ENCODE measurements at places on chromosomes 4 and X.

GRCh38 chr4:144648042-144648441 lies 2.1 kb downstream of the HHIP start:
- DNase-seq, result no peak

- no peak for DNase-seq
These were observed 134.5 kb upstream of the RASGEF1B start for GRCh38 chr4:81606166-81606565.

- no peak for DNase-seq
These were observed 109.5 kb upstream of the MYOZ2 start for GRCh38 chr4:119025916-119026661.

DNA sequence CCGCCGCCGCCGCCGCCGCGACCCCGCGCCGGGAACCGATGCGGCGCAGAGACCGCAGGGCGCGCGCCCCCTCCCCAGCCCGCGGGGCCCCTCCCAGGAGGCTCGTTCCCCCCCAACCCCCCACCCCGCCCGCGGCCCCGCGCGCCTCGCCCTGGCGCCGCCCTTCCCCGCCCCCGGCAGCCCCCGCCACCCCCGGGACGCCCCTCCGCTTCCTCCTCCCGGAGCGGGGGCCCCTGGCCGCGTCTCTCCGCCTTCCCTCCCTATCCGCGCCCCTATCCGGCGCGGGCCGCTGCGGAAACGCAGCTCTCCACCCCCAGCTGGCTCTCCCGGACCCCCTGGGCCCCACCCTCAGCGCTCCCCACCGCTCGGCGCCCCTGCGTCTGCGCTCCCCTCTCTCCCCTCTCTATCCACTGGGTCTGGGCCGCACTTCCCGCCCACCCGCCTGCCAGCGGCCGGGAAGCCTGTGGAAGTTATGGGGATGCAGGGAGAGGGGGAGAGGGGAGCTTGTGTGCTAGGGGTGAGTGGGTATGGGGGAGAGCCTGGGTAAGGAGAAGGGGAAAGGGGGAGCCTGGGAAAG lies at the start of gene TMEM271:
Gene TMEM271, minus strand, starts transcription at position 51 of the 577 bp plus-strand sequence. CDS start 233 bp downstream, outside the sequence.
- no peak for DNase-seq

DNA sequence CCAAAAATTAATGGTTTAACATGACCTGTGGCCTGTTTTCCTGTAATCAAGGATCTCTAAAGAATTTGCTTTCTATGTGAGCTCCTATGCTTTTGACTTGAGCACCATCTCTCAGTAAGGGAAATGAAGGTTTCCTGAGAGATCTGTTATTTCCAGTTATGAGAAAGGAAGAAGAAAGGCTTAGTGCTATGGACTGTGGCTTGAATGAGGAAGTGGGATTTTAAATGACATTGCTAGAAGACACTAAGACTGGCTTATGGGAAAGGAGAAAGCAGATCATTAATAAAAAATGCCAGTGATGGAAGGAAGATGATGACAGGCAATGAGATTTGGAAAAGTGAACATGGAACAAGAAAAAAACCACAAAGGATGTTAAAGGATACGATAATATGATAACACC lies 285.4 kb downstream of the OPHN1 start:
- no peak for DNase-seq

DNA sequence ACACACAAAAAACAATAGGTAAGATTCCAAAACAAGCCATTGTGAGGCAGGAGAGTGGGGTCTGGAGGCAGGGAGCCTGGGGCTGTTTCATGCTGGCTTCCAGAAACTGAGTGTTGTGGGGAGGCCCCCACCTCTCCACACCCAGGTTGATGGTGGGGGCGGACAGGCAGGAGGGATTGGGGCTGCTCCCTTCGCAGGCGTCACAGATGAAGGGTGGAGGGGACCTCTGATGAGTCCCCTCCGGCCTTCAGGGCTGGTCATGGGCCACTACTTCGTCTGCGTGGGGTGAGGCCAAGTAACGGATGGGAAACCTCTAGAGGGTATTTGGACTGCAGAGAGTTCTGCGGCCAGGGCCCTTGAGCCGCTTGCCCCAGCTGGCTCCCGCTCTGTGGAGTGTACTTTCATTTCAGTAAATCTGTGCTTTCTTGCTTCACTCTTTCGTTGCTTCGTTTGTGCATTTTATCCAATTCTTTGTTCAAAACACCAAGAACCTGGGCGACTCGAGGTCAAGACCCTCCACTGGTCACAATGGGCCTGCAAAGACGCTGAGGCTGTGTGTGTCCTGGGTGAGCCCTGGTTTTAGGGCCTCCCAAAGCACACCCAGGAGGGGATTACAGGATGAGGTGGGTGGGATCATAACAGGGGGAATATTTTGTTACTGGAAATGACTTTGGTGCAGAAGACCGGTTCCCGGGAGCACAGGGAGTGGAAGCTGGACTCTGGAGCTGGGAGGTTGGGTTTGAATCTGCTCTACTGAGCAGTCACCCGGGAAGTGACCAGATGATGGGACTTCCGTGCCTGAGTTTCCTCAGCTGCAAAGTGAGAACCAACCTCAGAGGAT lies 83.7 kb upstream of the ADRA2C start:
- no peak for DNase-seq

- peak; percentile 18 for DNase-seq
These were observed at the start of gene HSPA4L for GRCh38 chr4:127782275-127783025. Gene HSPA4L, plus strand, starts transcription at chr4:127782322. Its CDS starts 229 bp downstream, at chr4:127782551.

- no peak for DNase-seq
These were observed 33.2 kb upstream of the ARMCX4 start for GRCh38 chrX:101452056-101452455.

DNA sequence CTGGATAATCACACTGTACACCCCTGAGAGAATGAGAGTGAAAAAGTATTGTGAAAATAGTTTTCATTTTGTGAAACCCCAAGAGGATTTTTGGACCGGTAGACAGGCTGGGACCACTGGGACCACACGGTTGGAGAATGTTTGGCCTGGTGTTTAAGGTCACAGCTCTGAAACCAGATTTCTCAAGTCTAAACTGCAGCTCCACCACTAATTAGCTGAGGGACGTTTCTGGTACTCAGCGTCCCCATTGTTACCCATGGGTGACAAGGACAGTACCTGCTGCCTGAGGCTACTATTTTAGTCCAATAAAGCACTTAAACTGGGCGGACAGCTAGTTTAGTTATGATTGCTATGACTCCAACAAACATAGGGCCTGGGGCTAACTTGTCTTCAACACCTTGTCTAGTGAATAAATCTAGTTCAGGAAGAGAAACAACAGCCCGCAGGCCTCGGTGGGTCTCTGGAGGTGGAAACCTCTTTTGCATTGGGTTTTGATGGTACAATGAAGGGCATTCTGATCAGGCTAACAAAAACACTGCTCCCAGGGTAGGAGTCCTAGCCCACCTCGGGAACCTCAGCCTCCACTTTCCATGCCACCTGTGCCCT lies 509 bp upstream of the USP11 start:
- no peak for DNase-seq

DNA sequence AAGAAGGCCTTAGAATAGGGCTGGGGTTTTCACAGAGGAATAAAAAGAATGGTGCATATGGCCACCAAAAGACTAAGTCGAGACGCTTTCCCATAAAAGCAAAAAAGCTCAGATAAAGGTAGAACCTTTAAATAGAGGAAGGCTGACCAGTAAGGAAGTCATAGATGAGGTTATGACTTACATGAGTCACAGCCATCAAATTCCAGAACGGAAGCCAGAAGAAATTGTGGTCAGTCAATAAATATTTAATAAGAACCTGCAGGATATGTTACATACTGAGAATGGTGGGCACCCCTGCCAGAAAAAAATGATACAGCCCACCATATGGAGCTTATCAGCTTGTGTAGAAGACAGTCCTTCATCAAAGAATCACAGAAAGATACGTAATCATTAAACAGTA lies 120.1 kb downstream of the MANBA start:
- no peak for DNase-seq

DNA sequence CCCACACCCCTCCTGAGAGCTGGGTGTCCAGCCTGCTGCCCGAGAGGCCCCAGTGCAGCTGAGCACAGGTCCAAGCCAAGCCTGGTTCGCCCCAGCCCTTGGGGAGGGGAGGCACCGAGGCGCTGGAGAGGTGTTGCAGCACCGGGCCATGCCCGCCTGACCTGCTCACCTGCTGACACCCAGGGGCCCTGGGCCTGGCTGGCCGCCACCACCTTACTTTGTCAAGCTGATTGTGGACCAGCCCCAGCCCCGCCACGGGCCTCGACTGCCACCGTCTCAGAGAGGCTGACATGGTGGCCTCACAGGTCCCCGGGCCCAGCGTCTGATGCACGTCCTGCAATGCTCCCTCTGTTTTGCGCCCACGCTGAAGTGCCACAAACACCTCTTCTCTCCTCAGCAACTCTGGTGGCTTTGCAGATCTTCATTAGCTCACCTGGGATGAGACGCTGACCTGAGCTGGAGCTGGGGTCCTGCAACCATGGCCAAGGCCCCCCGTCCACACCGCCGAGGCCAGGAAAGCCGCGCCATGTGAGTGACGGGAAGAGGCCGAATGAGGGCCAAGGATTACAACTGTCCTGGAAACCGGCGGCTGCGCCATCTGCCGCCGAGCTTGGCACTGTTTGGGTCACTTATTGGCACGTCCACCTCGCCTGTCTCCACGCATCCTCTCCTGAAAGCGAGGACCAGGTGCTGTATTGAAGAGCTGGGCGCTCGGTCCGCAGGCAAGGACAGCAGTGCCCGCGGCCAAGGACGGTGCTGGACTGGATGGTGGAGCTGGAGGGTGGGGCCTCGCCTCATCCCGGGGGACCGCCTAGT lies 7.6 kb downstream of the CPLX1 start:
- no peak for DNase-seq

- no peak for DNase-seq
These were observed 69.5 kb upstream of the BRWD3 start for GRCh38 chrX:80879143-80879542.

DNA sequence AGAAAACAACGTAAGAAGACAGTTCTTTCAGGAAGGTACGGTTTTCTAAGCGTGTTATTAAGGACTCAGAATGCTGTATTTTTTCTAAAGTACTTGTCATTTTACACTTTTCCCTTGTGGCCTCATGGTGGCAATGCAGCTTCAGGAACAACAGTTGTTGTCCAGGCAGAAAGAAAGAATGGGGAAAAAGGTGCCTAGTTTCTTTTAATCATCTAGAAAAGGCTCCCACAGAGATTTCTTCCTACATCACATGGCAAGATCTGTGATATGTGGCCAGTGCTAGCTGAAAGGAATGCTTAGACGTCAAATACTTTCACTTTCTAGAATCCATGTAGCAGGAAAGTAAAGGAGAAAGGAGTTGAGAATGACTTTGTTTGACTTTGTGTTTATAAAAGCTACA lies 49.0 kb upstream of the TRAM1L1 start:
- DNase-seq, result no peak

- no peak for DNase-seq
These were observed 516.8 kb downstream of the CFAP47 start for GRCh38 chrX:36436361-36436760.

DNA sequence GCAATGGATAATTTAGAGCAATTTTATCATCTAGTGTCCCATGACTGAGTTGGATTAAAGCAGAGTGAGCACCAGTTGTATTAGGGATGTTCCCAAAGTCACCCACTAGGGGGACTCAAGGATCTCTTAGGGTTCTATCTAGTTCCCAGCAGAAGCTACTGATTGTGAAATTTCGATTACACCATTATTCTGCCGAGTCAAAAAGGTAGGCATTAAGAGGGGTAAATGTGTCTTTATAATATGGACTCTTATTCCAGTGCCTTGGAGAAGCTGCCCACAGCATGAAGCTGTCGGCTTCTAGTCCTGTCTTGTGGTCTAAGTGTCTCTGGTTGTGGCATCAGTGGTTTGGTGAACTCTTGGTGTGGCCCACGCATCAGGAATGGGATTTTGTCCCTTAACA lies 53.3 kb downstream of the RGS12 start:
- no peak for DNase-seq

DNA sequence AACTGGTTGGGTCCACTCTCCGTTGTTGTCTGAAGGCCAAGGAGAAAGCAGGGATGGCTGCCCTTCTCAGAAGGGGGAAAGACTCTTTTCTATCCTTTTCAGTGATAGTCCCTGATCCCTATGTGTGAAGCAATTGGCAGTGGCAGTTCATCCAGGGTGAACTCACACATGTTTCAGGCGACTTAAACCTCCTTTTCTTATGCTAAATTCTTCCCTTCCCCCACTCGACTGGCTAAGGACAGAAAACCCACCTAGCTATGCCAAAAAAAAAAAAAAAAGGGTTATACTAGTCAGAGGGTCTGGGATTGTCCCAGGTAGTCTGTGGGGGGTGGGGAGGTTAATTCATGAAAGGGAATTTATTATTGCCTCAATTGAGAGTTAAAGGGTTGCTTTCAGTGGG lies 12.2 kb upstream of the ZNF280C start:
- no peak for DNase-seq

All from stimulated activated CD4-positive, alpha-beta T cell treated with anti-CD3 and anti-CD28 coated beads, Interleukin-4, amount 100 ng/mL, for 1 hour (primary cell).